ENCODE measurements at places on chromosomes 12 and 14. TPM values are rescaled to one million over a fixed set of nuclear protein-coding genes. Genes with fewer than 3 reads are reported as not detected.

- peaks cover 5% of the 10 kb centered on the region for H3K4me1 ChIP-seq
- H3K4me3 ChIP-seq = no peak overlapping the region
- H3K27me3 ChIP-seq = no peaks in the 10 kb centered on the region
- H3K27ac ChIP-seq = no peak overlapping the region
- H3K36me3 ChIP-seq = peaks cover 19% of the 10 kb centered on the region
These were observed 6.0 kb downstream of the MVK start for GRCh38 chr12:109579639-109580038.

DNA sequence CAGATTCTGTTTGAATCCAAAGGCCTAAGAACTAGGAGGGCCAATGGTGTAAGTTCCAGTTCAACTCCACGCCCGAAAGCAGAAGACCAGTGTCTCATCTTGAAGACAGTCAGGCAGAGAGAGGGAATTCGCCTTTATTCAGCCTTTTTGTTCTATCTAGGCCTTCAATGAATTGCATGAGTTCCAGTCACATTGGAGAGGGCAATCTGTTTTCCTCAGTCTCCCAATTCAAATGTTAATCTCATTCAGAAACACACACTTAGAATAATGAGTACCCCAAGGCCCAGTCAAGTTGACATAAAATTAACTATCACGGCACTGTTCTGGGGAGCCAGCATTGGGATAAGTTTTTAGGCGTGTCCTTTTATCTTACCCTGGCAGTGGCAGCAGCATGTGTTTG lies 65.8 kb downstream of the C14orf39 start:
- no peaks in the 10 kb centered on the region for H3K27me3 ChIP-seq
- no peaks in the 10 kb centered on the region for H3K36me3 ChIP-seq

GRCh38 chr12:62192903-62193250 lies 67.3 kb upstream of the USP15 start:
- no peak overlapping the region for H3K27ac ChIP-seq
- no peak for DNase-seq
- no peaks in the 10 kb centered on the region for H3K36me3 ChIP-seq
- H3K4me1 ChIP-seq = peaks cover 14% of the 10 kb centered on the region
- peaks cover 33% of the 10 kb centered on the region for H3K27me3 ChIP-seq
- no peak overlapping the region for H3K4me3 ChIP-seq

- peaks cover 31% of the 10 kb centered on the region for H3K36me3 ChIP-seq
- H3K27ac ChIP-seq = peak overlapping the region; percentile 41
- no peaks in the 10 kb centered on the region for H3K4me1 ChIP-seq
- no peak for DNase-seq
These were observed 28.7 kb downstream of the FBXO21 start for GRCh38 chr12:117161460-117162166.

The ACSM4 gene
- total RNA-seq = not detected

DNA sequence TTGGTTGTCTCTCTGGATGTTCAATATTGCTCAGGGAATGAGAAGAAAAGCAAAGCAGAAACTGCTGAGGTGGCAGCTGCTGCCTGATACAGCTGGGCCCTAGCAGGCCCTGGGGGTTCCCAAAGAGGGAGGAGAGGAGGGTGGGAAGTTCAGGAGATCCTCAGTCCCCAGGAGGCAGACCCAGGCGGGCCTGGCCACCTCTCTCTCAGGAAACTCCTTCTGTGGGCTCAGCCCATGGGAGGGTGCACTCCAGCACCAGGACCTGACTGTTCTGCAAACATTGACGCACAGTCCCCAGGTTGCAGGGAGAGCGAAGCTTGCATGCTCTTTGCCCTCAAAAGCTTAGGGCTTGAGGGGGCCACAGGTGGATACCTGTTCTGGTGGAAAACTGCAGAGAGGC lies 29.6 kb downstream of the IRF2BPL start:
- no peaks in the 10 kb centered on the region for H3K27me3 ChIP-seq
- no peak overlapping the region for H3K4me3 ChIP-seq
- no peak overlapping the region for H3K27ac ChIP-seq
- peaks cover 28% of the 10 kb centered on the region for H3K4me1 ChIP-seq
- no peaks in the 10 kb centered on the region for H3K36me3 ChIP-seq

DNA sequence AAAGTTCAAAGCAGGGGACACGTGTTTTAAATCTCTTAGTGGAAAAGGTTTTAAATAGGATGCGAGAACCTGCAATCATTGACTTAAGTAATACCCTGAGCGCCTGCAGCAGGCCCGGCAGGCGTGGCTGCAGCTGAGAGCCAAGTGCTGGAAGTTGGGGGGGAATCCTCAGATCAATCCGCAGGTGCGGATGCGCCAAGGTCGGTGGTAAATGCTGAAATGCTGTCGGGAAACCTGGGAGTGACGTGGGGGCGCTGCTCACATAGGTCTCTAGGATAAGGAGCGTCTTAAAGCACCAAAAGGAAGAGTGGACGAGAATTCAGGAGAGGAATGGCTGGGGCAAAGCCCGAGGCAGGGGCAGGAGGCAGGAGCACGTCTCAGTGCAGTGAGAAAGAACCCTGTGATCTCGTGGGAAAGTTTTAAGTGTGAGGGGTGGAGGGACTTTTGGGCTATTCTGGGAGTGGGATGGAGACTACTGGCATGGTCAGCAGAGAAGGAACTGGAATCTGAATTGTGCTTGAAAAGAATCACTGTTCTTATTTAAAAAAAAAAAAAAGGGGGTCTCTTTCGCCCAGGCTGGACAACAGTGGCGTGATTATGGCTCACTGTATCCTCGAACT lies 883 bp upstream of the CDCA4 start:
- peak overlapping the region; percentile 87 for H3K27ac ChIP-seq
- peaks cover 70% of the 10 kb centered on the region for H3K4me1 ChIP-seq
- no peaks in the 10 kb centered on the region for H3K27me3 ChIP-seq
- DNase-seq = peak; percentile 60
- H3K36me3 ChIP-seq = peaks cover 31% of the 10 kb centered on the region

DNA sequence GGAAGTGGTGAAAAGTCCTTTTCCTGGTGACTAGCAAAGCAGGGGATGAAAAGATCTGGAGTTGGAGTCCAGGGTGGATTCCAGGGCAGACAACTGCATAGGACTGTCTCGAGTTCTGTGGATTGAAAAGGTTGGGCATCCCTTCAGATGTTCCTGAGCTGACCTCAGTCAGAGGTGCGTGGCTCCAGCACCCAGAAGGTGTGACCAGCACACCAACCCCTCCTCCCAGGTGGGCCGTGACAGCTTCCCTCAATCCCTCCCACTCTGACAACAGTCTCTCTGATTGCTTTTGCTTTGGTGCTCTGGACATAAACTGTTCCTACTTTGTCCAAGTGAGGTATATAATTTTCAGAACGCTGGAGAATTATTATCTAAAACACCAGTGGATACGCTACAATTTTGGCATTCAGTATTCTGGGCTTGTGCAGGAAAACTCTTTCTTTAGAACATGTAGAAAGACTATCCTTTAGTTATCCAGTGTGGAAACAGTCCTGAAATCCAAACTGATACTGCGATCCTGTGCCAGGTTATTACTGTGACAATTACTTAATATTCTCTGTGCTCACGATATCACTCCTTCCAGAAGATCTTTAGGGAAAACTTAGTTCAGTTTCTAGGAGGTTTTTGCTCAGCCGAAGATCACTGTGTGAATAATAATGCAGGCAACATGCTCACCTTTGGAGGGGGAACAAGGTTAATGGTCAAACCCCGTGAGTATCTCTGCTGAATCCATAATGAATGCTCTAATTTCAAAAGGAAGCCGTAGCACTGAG lies 87.9 kb downstream of the DAD1 start:
- DNase-seq = peak; percentile 55
- H3K27me3 ChIP-seq = no peaks in the 10 kb centered on the region
- peak overlapping the region; percentile 87 for H3K4me3 ChIP-seq
- H3K27ac ChIP-seq = peak overlapping the region; percentile 98

GRCh38 chr14:32509632-32510187 lies 180.6 kb downstream of the AKAP6 start:
- peaks cover 2% of the 10 kb centered on the region for H3K4me1 ChIP-seq
- no peaks in the 10 kb centered on the region for H3K27me3 ChIP-seq

DNA sequence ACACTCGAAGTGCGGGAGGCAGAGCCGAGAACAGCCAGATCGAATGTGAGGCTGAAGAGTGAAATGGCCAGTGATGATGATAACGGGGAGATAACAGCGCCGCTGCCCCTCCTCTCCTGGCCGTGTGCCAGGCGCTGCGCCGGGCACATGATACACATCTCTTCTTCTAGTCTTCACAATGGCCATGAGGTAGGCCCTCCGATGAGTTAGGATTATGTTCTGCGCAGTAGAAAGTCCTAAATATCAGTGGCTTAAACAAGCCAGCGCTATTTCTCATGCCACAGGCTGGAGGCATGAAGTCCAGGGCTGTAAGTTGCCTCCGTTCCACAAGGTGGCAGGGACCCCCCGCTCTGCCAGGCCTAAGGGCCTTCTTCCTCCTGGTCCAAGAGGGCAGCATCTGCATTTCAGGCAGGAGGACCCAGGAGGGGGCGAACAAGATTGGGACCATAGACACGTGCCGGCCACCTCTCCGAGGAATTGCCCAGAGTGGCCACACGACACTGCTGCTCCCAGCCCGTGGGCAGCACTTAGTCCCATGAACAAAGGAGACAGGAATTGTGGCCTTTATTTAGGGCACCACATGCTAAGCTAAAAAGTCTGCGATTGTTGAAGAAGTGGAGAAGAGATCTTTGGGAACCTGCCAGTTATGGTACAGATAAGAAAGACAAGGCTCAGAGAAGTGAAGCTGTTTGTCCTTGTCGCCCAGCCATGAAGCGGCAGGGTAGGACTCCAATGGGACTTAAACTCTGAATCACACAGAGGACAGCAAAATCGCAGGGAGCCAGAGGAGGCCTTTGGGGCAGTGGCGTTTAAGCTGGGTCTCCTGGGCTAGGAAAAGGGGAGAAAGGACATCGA lies 10.9 kb upstream of the HVCN1 start:
- H3K27me3 ChIP-seq = no peaks in the 10 kb centered on the region
- no peak overlapping the region for H3K4me3 ChIP-seq

GRCh38 chr12:50059440-50060119 lies 2.2 kb downstream of the ASIC1 start:
- H3K27ac ChIP-seq = peak overlapping the region; percentile 54
- H3K27me3 ChIP-seq = peaks cover 22% of the 10 kb centered on the region
- H3K36me3 ChIP-seq = no peaks in the 10 kb centered on the region
- H3K4me3 ChIP-seq = peak overlapping the region; percentile 28
- peaks cover 33% of the 10 kb centered on the region for H3K4me1 ChIP-seq
- peak; percentile 80 for DNase-seq

The KRT72 gene
- 2.3 TPM for total RNA-seq

DNA sequence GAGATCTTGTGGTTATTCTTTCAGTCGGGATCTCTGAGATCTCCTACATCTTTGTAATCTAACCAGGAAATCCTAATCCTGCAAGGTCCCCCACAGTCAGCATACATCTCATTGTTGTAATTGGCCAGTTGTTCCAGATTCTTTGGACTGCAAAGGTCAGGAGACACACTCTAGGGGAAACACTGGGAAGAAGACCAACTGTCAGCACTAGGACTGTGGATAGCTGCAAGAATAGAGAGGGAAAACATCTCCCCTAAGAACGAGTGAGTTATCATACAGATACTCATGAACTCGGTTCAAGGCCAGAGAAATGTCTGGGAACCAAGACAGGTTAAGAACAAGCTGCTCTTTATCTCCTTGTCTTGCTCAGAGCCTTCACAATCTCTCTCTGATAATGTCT lies 217.9 kb upstream of the TMPO start:
- no peak for DNase-seq
- no peak overlapping the region for H3K27ac ChIP-seq
- peaks cover 7% of the 10 kb centered on the region for H3K27me3 ChIP-seq
- H3K4me3 ChIP-seq = no peak overlapping the region
- no peaks in the 10 kb centered on the region for H3K4me1 ChIP-seq
- H3K36me3 ChIP-seq = no peaks in the 10 kb centered on the region

The GARIN6 gene
- not detected for total RNA-seq

The SYNE3 gene
- total RNA-seq = 21.6 TPM

- H3K27me3 ChIP-seq = peaks cover 2% of the 10 kb centered on the region
- no peak overlapping the region for H3K4me3 ChIP-seq
- no peak for DNase-seq
- H3K36me3 ChIP-seq = no peaks in the 10 kb centered on the region
These were observed 188.9 kb downstream of the CAND1 start for GRCh38 chr12:67457778-67458665.

Data from activated naive CD4-positive, alpha-beta T cell treated with anti-CD3 and anti-CD28 coated beads for 36 hours (primary cell).